Foreskin keratinocyte (primary cell): ENCODE measurements at places on chromosomes 1 and 21. TPM values are rescaled to one million over a fixed set of nuclear protein-coding genes. Genes with fewer than 3 reads are reported as not detected.

Gene HSPA6
- total RNA-seq, result 0.28 and 0.37 TPM in 2 replicates

Gene TNFRSF25
- total RNA-seq, result 19.8 and 34.3 TPM in 2 replicates

Gene GUCA2B
- total RNA-seq, result not detected in 2 replicates

Gene KCNJ9
- total RNA-seq, result not detected in 2 replicates

Gene AIM2
- total RNA-seq, result not detected in 2 replicates

Gene RGS1
- total RNA-seq, result not detected in 2 replicates

Gene NR1I3
- total RNA-seq, result not detected in 2 replicates

Gene FAM72B
- total RNA-seq, result 4.3 and 7.1 TPM in 2 replicates

Gene OR2L3
- not detected in 2 replicates for total RNA-seq

Gene PAX7
- not detected in 2 replicates for total RNA-seq

Gene SPRR2G
- 2.7 and 3.1 TPM in 2 replicates for total RNA-seq

Gene DYNLT4
- not detected in 2 replicates for total RNA-seq

Gene CLCA1
- not detected in 2 replicates for total RNA-seq

Gene CTSS
- 4.6 and 5.0 TPM in 2 replicates for total RNA-seq

Gene LCE3D
- total RNA-seq, result 6.9 and 8.8 TPM in 2 replicates

Gene MPL
- total RNA-seq, result not detected in 2 replicates

Gene MYOM3
- total RNA-seq, result 0.07 and 0.31 TPM in 2 replicates

Gene CYP4A11
- not detected in 2 replicates for total RNA-seq

Gene EBNA1BP2
- 210 and 223 TPM in 2 replicates for total RNA-seq

Gene HTR1D
- 0.14 and 0.24 TPM in 2 replicates for total RNA-seq

Gene B4GALT2
- total RNA-seq, result 90.6 and 99.1 TPM in 2 replicates

Gene FGGY
- 8.6 and 9.9 TPM in 2 replicates for total RNA-seq

Gene MR1
- total RNA-seq, result 14.9 and 18.9 TPM in 2 replicates

Gene BCAR3
- total RNA-seq, result 138 and 139 TPM in 2 replicates

Gene GPR52
- 0.18 and 0.37 TPM in 2 replicates for total RNA-seq

Gene C1QTNF12
- total RNA-seq, result 0.53 and 1.0 TPM in 2 replicates

Gene ANXA9
- total RNA-seq, result 0.71 and 0.95 TPM in 2 replicates

Gene FAM151A
- total RNA-seq, result not detected in 2 replicates

Gene DNAJB4
- total RNA-seq, result 14.1 and 19.9 TPM in 2 replicates

Gene SLC45A3
- 5.1 TPM in 2 replicates for total RNA-seq

Gene RAB3B
- 14.8 and 17.9 TPM in 2 replicates for total RNA-seq

Gene SLC44A5
- 0.10 and 1.4 TPM in 2 replicates for total RNA-seq

Gene EPHB2
- total RNA-seq, result 0.14 TPM in 1 of 2 replicates, not detected in the other

Gene TAS1R3
- 0.04 and 0.10 TPM in 2 replicates for total RNA-seq

Gene OVAAL
- not detected in 2 replicates for total RNA-seq

Gene IL20
- 0.41 and 0.74 TPM in 2 replicates for total RNA-seq

Gene CLCNKB
- total RNA-seq, result not detected in 2 replicates

Gene PLA2G2F
- 0.04 and 0.07 TPM in 2 replicates for total RNA-seq

Gene TSPEAR
- not detected in 2 replicates for total RNA-seq
